ENCODE measurements at places on chromosomes 13 and 19.

DNA sequence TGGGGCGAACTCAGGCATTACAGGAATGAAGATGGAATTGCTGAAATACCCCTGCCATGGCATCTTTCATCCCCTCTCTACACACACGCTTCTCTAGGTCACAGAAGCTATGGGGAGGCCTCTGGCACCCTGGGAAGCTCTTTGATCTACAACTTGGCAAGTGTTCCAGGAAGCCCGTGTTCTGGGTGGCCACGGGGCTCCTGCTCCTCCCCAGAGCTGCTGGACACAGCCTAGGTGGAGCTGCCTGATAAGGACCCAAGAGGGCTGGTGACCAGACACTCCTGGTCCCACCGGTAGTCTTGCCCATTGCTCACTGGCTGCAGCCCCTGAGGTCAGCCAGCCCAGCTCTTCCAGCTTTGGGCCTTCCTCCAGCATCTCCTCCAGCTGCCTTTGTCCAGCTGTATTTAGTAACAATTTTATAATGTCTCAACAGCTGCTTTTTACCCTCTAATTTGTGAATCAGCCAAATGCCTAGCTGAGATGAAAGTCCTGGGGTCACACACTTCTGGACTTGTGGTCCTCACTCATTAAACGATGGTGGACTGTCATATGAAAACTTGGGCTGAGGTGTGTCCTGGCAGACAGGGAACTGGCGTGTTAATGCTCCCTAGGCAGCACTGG lies 72.8 kb upstream of the SPATA13 start:
- DNase-seq = no peak

GRCh38 chr19:13849991-13850909 lies 26.7 kb upstream of the NANOS3 start:
- no peak for DNase-seq

DNA sequence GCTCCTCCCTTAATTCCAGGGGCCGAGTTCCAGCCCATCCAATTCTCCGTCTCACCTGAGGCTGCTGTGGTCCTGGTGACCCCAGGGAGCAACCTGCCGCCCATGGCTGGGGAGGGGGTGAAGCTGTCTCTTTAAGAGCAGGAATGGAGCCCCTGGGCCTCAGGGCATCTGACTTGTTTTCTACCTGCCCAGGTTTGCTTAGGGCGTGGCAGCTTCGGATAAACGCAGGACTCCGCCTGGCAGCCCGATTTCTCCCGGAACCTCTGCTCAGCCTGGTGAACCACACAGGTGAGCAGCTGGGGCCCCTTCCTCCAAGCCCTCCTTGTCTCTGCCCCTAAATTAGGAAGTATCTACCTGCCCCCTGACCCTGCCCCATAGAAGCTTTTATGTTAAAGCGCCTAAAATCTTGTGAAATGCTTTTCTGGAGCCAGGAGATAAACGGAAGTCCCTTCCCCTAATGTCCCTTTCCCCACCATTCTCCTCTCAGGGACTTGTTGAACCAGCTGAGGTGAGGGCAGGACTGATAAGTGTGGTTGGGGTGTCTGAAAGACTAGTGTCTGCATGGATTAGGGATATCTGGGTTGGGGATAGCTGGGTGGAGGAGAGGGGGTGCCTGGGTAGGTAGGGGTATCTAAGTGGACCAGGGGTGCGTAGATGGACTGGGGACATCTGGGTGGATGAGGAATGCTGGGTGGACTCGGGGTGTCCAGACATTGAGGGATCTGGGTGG lies 614 bp downstream of the FXYD3 start:
- DNase-seq = no peak

DNA sequence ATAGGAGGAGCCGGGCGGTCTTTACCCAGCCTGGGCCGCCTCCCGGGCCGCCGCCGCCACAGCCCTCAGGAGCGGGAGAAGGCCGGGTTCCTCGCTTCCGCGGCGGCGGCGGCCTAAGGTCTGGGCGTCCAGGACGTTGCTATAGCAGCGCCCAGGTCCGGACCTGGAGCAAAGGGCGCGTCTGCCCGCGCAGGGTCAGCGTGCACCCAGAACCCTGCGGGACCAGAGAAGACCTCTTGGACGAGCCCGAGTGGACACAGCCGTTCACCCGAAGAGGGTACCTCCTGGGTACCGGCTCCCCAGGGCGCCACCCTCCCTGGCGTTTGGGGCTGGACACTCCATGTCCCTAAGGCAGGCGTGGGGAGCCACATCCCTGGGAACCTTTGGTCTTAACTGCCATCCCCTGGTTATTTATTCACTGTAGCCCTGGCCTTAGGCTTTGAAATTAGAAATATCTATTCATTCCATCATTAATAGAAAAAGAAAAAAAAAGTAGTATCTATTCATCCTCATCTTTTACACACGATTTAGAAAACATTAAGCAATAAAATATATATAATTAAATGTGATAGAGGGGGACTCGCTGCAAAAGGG lies 2.4 kb downstream of the DZIP1 start:
- no peak for DNase-seq

- DNase-seq = no peak
Observed at GRCh38 chr19:11905928-11906327, 18.3 kb downstream of the ZNF69 start.

DNA sequence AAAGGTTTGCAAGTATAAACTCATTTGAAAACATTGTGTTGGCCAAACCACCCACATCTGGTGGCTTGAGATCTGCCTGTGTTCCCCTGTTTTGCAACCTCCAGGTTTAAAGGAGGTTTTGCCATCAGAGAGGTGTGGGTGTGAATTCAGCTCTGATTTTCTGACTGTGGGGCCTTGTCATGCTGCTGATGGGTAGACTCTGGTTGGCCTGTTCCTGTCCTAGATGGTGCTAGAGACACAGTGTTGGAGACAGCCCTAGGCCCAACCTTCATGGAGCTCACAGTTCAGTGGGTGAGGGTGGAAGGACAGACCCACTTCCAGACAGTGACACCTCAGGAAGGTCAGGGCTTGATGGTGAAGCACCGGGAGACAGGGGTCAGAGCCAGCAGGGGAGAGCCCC lies 7.5 kb downstream of the RAB4B start:
- no peak for DNase-seq

- no peak for DNase-seq
Observed at GRCh38 chr19:585551-586110, 4.0 kb upstream of the HCN2 start.

GRCh38 chr19:53818756-53819155 lies 5.4 kb downstream of the NLRP12 start:
- no peak for DNase-seq

- DNase-seq = no peak
Observed at GRCh38 chr13:60617991-60618733, 221.1 kb downstream of the TDRD3 start.

- no peak for DNase-seq
Observed at GRCh38 chr13:112530861-112531260, 57.1 kb downstream of the TUBGCP3 start.

- DNase-seq = no peak
Observed at GRCh38 chr19:40159744-40160143, 31.5 kb upstream of the MAP3K10 start.
